ENCODE measurements at places on chromosomes 11 and 22.
A peak's percentile ranks its signal among the peaks of the same experiment; 100 is the strongest.

DNA sequence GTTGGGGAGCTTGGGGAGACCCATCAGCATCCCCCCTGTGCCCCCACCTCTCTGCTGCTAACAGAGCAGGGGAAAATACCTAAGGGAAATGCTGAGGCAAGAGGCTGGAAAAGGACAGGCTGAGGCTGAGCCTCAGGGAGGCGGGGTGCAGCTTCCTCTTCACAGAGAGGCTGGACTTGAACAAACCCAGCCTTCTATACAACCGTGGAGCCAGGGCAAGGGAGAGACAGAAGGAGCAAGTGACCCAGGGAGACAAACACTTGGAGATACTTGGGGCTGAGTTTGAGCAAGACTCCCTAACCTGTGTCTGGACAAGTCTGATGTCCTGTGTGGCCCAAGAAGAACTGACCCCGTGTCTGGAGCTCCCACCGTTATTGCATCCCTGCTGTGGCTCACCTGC is at the start of gene SLCO2B1:
Gene SLCO2B1 (plus strand): TSS at position 229 of the 400 bp plus-strand sequence. CDS start 275 bp downstream, outside the sequence.
- DNase-seq, result no peak

DNA sequence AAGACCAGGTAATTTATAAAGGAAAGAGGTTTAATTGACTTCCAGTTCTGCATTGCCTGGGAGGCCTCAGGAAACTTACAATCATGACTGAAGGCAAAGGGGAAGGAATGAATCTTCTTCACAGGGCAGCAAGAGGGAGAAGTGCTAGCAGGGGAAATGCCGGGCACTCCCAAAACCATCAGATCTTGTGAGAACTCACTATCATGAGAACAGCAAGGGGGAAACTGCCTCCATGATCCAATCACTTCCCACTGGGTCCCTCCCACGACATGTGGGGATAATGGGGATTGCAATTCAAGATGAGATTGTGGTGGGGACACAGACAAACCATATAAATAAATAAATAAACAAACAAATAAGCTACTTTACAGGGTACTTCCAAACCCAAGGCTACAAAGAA is 28.8 kb upstream of the EXPH5 start:
- no peak for DNase-seq

GRCh38 chr11:32426819-32427615 is 8.3 kb downstream of the WT1 start:
- peak; percentile 70 for DNase-seq

DNA sequence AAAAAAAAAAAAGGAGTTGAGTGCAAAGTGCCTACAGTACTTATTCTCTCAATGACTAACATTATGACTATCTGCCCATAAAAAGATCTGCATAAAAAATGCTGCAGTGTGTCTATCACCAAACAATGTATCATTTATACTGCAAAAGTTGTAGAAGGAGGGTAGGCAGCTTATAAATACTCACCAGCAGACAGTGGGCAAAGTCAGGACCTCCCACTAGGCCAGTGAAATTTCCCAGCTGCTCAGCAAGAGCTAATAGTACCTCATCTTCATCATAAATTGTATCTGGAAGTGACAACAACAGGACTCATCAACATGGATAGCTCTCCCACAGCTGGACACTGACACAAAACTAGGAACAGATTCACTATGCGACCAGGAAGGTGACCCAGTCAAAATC is 1.6 kb downstream of the PPP2R1B start:
- DNase-seq, result no peak

- peak; percentile 88 for DNase-seq
These were observed 40.3 kb downstream of the BUD13 start for GRCh38 chr11:116732271-116733042.

DNA sequence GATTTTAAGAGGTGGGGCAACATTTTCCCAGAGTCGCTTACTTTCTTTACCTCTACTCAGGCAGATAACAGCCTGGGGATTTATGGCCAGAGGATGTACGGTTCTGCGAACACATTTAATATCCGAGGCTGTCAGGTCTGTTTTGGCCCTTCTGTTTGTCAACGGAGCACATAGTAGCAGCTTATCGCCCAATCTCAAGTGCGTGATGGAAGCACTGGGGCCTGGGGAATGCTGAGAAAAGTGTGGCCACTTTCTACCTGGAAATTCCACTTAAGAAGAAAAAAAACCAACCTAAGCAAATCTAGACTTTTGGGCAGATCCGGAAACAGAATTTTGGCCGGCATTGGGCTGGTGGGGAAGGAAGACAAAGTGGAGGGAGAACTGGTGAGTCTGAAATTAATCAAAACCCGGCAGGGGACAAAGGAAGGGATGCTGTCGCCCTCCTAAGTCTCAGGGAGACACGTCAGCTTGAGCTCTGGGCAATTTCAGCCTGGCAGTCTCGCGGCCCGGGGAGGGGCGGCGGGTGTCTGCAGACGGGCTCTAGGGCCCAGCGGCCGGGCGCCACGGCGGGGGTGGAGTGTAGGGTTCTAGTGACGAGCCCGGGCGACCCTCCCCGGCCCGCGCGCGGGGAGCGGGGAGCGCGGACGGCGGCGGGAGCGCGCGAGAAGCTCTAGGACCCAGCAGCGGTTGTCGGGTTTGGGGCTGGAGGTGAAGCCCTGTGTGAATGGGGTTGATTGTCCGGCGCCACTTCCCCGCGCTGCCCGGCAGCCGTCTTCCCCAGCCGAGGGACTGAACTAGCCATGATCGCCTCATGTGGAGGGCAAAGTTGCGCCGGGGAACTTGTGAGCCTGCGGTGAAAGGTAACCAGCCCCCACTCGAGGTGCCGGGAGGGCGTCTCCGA is at the start of gene AMOTL1:
Gene AMOTL1 (plus strand): TSS at position 656 of the 901 bp plus-strand sequence. CDS start 156 bp downstream, at position 812.
- peak; percentile 94 for DNase-seq

- DNase-seq, result peak; percentile 64
These were observed 1.5 kb downstream of the MAP6 start for GRCh38 chr11:75667255-75667830.

DNA sequence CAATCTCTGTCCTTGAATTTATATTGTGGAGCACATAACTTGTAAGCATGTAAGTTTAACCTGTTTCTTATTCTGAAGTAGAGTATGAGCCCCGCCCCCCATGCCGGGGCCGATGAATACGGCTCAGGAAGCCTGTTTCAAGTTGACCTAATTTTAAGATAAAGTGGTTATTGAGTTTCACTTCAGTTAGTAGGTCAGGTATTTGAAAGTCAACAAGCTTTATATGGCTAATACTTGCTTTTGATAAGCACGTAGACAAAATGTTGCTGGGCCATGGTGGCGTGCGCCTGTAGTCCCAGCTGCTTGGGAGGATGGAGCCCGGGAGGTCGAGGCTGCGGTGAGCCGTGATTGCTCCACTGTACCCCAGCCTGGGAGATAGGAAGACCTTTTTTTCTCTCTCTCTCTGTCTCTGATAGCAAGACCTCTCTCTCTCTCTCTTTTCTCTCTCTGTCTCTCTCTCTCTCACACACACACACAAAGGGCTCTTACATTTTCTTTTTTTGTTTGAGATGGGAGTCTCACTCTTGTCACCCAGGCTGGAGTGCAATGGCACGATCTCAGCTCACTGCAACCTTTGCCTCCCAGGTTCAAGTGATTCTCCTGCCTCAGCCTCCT is 14.4 kb downstream of the YWHAH start:
- no peak for DNase-seq

GRCh38 chr22:49768951-49769690 is 58.6 kb downstream of the BRD1 start:
- no peak for DNase-seq

- no peak for DNase-seq
These were observed 93.5 kb downstream of the GRAMD1B start for GRCh38 chr11:123523539-123523938.

- no peak for DNase-seq
These were observed 113.8 kb downstream of the NAT10 start for GRCh38 chr11:34219279-34219678.

DNA sequence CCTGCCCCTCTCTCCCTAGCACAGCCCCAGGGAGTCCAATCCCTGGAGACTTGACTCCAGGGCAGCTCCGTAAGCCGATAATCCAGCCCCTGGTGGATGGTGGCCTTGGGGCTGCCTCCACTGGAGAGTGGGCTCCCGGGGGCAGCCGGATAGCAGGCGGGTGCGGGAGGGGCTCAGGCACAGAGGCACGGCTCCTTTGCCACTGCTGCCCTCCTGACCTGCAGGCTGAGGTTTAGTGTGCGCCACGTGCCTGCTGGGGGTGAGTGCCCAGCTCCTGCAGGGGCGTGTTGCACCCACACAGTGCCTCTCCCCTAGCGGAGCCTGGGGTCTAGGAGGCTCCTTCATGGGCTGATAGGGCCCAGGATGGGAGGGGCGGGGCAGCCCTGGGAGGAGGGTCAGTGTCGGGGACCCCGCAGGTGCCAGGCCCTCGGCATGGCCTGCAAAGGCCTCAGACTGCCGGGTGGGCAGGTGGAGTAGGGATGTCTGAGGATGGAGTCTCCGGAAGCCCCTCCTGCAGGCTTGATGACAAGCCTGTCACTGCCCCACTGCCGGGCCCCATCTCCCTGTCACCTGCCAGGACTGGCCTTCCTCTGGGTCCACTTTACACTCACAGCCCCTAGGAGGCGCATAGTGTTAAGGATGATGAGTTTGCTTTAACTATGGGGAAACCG is 5.6 kb downstream of the DUSP8 start:
- DNase-seq, result no peak

- DNase-seq, result peak; percentile 62
These were observed 54.4 kb downstream of the TRAF6 start for GRCh38 chr11:36455658-36456111.

- DNase-seq, result no peak
These were observed 59.9 kb upstream of the POU2AF1 start for GRCh38 chr11:111438846-111439520.

DNA sequence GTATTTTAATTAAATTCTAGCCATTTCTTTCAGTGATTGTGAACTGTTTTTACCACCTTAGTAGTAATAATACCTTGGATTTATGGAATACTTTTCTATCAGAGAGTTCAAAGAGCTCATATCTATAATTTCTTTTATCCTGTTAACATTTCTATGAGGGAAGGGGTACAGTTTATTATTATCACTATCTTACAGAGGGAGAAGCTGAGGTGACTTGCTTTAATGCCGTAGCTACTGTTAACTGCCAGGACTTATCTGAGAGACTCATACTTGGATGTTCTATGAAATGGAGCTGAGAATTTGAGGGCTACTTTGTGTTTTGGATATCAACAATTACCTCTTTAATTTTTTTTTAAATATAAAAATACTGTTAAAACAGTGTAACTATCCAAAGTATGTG is 3.3 kb downstream of the REXO2 start:
- no peak for DNase-seq

DNA sequence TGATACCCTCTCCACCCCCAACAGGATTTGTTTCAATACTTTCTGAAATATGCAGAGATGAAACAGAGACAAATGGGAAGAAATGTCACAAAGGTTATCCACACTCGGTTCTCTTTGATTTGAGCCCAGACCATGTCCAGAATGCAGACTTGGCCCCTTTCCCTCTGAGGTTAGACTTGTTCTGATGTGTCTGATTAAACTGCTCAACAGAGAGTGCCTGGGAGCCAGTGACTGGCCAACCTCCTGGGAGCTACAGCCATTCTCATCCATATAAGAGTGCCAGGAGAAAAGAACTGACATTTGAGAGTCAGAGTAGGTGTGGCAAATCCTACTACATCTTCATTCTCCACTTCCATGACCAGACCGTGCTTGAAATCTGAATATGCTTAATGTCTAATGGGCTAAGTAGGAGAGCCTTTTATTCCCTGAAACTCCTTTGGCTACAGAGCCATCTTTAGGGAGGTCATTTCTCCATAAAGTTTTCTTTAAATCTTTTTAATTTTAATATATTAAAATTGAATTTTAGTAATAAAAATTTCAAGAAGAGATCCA is 201.4 kb downstream of the BLID start:
- DNase-seq, result no peak

DNA sequence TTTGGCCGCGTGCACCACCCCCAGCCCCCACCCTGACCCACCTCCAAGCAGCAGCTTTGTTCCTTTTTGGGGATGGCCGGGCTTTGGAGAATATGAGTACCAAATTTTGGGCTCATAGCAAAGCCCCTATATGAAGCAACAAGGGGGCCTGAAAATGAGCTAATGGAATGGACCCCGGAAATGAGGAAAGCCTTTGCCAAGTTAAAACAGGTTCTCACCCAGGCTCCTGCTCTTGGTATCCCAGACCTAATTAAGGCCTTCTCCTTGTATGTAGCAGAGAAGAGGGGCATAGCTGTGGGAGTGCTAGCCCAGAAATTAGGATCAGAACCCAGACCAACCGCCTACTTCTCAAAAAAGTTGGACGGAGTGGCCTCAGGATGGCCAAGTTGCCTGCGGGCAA is 87.0 kb downstream of the PIWIL4 start:
- DNase-seq, result no peak

DNA sequence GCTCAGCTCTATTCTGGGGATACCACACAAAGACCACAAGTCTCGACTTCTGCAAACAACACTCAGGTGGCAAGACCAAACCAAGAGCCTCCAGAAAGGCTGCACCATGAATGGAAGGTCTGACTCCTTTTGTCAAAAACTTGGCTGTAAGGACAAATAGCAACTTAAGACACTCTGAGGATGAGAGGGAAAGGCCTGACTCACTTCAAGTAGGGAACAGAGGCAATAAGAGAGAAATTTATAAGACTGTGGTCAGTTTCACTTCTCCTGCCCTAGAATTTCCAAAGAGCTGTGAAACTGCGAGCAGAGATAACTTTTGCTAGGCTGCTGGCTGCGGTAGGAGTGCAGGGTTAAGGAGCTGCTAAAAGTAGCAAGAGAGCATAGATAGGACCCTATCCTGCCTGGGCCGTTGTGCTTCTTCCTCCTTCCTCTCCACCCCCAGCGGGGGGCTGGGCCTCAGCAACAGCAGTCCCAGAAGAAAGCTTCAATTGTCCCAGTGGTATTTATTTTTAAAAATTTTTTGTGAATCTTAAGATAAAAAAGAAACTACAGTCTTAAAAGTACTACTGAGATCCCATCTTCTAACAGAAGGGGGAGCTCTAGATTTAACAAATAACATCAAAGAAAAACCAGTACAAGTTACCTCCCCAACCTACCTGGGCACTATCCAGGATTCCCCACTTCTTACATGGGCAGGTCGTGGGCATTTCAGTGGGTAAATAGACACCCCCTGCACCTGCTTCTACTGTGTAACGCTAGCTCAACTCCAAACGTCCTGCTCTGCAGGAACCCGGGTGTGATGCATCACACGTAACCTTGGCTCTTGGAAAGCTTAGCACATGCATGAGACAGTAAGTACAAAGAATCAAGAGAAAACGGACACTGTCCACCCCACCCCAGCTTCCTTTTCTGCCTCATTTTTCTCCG is 66.4 kb downstream of the SGSM3 start:
- DNase-seq, result peak; percentile 68

DNA sequence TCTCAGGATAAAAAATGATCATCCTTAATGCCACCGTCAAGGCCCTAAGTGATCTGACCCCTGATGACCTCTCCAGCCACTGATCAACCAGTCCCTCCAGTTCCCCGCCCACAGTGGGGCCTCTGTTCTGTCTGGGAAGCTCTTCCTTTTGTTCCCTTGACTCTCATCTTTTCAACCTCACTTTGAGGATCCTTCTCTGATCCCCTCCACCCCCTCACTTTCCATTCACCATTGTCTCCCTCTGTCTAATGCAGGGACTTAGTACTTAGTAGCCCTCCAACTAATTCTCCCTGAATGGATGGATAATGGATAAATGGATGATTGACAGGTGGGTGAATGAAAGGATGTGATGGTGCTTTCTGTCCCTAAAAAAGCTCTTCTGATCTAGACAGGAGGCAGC is 45.6 kb downstream of the C11orf58 start:
- DNase-seq, result peak; percentile 86

- no peak for DNase-seq
These were observed 203.7 kb upstream of the MTMR2 start for GRCh38 chr11:96127596-96127959.

GRCh38 chr11:96152623-96153022 is 190.4 kb downstream of the MAML2 start:
- peak; percentile 19 for DNase-seq
